Astrocyte of the hippocampus (primary cell): ENCODE measurements at places on chromosomes 7 and 10.

GRCh38 chr10:122567056-122567660 lies 6.6 kb downstream of the DMBT1 start:
- peak; percentile 23 for DNase-seq

DNA sequence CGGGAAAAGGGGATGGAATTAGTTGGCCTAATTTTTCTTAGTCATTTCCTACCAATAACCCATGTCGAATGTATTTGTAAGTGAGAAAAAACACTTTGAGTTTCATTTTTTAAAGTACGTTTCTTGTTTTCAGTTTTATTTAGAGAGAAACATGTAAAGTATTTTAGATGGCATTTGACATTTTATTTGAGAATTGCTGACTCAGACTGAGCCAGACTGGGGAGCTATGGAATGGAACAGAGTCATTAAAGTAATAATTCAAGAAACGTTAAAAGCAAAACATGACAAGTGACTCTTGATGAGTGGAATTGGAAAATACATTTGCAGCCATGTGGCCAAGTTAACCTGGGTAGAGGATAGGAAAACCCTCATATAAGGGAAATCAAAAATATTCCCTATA lies 286.1 kb upstream of the NPSR1 start:
- DNase-seq: no peak

DNA sequence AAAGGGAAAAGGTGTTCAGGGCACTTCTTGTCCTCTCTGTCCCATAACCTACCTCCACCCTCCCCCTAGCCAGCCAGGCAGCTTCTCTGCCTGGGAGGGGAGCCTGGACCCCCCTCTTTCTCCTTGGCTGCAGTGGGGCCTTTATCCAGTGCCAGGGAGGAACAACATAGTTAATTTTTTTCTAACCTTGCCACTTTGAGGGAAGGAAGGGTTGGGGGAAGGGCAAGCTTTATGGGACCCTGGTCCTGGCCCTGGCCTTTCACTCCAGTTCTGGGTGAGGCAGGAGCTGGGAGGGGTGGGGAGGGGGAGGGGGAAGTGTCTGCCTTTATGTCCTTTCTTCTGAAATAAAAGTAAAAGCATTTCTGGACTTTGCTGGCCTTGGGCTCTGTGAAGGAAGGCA lies 4.5 kb downstream of the VGF start:
- DNase-seq: no peak

- peak; percentile 80 for DNase-seq
Observed at GRCh38 chr7:73721377-73721817, 1.9 kb upstream of the STX1A start.

GRCh38 chr10:121870413-121870812 lies 57.4 kb downstream of the ATE1 start:
- no peak for DNase-seq

DNA sequence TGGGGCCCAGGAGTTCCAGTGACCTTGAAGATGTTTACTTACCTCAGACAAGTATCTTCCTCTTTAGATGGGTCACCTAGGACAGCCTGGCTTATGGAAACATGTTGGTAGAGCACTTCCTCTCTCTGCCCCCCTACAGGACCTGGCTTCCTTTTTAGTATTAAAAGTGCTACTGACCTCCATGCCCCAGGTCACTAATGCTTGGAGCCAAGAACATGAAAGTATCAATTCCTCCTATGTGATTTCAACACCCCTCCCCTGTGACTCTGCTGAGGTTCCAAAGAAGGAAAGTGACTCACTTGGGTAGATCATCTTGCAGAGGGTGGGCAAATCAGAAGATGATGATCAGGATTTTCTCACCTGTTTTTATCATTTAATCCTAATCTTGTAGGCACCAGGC lies 125.3 kb upstream of the CCDC6 start:
- no peak for DNase-seq

GRCh38 chr10:14128519-14128918 lies 202.2 kb downstream of the FRMD4A start:
- no peak for DNase-seq

DNA sequence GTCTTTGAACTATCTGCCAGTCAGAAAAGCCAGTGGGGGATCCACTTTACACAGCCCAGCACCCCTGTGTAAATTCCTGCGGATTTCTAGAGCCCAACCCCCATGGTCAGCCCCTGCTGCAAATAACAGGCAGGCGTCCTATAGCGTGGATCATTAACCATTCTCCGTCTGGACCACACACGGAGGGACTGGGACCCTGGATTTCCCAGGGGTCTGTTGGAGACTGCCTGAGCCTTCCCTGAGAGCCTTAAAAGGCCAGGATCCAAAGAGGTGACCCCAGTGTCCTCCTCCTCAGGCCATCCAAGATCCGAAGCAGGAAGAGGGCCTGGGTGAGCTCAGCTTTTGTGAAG lies 11.2 kb upstream of the GRID1 start:
- no peak for DNase-seq

- DNase-seq: peak; percentile 28
Observed at GRCh38 chr7:79933144-79933543, 201.5 kb upstream of the GNAI1 start.

DNA sequence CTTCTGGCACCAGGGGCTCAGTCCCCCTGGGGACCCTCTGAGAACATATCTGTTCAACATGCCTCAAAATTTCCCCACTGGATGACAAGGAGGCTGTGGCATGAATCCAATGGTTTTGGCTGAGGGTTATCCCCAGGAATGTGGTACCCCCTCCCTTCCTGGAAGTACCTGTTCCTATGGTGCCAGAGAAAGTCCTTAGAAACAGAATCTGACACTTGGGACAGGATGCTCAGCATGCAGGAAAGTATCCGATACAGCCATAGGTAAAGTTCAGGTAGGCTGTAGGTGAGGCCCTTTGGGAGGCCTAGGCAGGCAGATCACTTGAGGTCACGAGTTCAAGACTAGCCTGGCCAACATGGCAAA lies 42.7 kb upstream of the A1CF start:
- no peak for DNase-seq

GRCh38 chr10:101827919-101828600 lies 9.8 kb upstream of the OGA start:
- DNase-seq: no peak
